ENCODE measurements at places on chromosomes 16 and 17.

- DNase-seq: no peak
These were observed 4.3 kb downstream of the PER1 start for GRCh38 chr17:8147805-8148404.

DNA sequence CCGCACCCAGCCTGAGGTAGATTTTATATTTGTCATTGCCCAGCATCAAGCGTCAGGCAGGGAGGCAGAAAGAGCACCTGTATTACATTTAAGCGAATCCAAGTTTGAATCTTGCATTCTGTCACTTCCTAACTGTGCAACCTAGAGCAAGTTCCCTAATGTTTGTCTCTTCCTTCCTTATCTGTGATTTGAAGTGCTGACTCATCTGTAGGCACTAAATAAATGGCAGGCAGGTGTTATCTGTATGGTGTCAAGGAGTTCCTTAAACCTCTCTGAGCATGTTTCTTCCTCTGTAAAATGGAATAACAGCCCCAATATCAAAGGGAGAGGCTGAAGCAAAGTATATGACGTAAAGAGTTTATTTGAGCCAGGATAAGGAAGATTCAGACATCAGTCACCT is 24.3 kb downstream of the GP2 start:
- DNase-seq: no peak

DNA sequence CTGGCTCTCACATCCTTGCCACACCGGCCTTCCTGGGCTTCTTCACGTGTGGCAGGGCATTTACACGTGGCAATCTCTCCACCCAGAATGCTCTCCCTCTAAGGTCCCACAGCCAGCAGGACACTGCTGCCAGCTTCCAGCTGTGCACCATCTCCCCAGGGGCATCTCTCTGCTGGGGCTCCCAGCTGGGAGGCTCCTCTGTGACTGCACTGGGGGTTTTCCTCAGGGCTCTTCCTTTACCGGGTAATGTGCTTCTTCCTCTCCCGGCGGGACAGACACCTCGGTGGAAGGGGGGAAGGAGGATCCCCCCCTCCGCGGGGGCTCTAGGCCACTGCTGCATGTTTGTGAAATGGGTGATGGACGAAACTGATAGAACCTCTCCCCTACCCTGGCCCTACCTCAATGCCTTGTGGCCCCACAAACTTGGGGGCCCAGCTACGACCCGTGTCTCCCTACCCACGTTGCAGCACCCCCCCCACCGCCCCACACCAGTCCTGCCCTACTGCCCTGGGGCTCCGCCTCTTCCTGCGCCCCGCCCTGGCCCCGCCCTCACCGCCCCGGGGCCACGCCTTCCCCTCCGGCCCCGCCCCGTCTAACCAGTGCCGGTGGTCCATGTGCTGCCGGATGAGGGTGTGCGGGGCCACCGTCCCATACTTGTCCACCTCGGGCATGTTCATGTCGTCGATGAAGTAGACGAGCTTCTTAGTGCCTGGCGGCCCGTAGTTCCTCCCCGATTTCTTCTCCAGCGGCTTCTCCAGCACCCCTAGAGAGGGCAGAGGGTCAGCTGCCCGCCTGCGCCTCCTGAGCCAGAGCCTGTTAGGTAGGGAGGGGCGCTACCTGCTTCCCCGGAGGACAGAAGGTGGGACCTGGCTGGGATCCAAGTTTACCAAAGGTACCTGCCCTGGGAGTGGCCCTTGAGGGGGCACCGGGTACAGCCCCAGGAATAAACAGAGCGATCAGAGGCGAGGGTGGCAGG is 92.6 kb downstream of the DNAH17 start:
- peak; percentile 70 for DNase-seq

GRCh38 chr17:12320286-12320685 is 299.6 kb downstream of the MAP2K4 start:
- DNase-seq: no peak

GRCh38 chr17:33438139-33438538 is 145.0 kb upstream of the ASIC2 start:
- DNase-seq: no peak

DNA sequence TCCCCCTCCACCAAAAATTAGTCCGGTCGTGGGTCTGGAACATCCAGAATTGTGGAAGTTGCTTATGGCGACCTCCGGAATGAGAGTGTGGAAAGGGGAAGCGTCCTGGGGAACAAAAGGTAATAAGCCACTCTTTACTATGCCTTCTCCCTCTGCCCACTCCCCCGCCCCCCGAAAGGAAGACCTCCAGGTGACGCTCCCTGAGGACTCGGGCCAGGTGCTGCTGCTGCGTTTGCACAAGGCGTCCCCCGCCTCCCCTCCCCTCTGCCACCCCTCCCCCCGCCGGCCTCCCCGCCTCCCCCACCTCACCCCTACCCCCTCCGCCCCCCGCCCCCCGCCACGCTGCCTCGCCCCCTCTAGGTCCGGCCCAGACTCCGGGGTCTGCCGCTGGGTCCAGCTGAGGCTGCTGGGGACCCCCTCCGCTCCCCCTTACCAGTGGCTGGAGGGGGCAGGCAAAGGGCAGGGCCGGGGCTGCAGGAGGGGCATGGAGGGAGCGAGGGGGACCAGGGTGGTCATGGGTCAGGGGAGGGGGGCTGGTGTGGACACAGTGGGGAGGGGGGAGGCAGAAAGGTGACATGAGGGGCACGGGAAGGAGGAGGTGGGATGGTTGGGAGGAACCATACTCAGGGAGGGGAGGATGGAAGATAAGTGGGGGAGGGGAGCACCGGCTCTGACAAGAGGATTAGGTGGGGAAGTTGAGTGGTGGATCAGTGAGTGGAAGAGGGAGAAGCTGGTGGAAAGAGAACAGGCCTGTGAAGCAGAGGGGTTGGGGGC is 23.6 kb downstream of the ALOX12B start:
- no peak for DNase-seq

DNA sequence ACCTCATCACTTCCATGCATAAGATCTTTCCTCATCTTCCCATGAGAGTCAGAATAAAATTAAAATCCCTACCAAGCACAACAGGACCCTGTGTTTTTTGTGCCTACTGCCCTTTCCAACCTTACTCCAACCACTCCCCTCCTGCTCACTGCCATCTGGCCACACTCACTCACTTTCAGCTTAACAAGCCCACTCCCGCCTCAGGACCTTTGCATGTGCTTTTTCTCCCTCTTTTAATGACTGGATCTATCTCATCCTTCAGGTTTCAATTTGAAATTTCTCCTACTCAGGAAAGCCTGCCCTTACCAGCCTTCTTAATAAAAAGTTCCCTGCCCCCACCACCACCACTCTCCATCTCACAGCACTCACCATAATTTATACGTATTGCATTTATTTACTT is 14.7 kb downstream of the C17orf67 start:
- no peak for DNase-seq

GRCh38 chr16:21685034-21685455 is 21.3 kb downstream of the OTOA start:
- no peak for DNase-seq

DNA sequence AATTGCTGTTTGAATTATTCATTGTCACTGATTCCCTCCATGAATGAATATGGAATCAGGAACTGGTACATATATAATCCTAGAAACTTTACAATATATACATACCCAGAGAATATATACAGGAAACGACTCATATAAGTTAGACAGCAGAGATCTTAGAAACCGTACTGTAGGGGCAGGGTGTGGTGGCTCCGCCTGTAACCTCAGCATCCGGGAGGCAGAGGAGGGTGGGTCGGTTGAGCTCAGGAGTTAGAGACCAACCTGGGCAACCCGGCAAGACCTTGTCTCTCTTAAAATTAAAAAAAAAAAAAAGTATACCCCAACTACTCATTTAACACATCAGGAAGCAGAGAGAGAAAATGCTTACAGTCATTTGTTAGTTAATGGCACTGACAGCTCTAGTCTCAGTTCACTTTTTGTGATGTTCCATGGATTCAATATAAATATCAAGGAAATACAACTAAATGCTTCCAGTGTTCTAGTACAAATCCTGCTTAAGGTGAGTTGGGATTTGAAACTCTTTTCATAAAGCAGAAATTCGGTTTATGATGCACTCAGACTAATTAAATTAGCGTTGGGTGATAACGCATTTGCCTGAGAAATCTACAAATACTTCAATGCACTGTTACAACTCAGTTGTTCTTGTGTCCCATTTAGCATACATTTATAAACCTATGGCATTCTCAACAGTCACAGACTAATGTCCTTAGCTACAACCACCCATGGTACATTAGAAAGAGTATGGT is 5.6 kb downstream of the GLG1 start:
- DNase-seq: peak; percentile 54

DNA sequence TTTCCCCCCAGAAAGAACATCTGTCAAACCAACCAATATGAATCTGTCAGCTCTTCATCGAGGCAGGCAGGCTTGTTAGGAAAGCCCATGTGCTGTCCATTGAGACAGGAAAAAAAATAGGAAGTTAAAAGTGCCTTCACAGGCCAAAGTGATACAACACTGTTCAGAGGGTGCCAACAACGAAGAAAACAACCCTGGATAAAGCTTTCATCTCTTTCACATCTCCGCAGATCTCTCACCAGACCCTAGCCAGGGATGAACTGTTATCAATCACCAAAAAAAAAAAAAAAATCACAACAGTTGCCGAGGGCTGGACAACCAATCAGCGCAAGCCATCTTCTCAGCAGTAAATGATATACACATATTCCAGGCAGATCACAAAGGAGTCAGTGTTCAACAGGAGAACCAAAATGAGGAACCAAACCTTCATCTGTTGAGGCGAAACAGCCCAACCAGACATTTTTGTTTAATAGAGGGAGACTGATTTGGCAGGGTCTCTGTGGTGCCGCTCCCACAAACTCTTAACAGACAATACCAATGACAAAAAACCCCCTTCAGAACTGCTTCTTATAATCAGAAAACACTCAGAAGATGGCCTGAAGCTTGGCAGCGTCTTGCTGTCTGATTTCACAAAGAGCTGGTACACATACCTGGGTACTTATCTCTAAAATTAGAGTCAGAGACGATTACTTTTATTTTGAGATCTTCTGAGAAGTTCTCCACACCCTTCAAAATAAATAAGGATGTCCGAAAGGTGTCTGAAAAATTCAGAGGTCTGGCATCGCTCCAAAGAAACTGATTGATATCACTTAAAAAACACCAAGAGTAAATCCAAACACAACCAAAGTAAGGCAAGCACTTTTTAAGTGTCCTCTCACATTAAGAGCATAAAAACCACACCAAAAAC is 1.8 kb downstream of the MAP3K14 start:
- DNase-seq: no peak

DNA sequence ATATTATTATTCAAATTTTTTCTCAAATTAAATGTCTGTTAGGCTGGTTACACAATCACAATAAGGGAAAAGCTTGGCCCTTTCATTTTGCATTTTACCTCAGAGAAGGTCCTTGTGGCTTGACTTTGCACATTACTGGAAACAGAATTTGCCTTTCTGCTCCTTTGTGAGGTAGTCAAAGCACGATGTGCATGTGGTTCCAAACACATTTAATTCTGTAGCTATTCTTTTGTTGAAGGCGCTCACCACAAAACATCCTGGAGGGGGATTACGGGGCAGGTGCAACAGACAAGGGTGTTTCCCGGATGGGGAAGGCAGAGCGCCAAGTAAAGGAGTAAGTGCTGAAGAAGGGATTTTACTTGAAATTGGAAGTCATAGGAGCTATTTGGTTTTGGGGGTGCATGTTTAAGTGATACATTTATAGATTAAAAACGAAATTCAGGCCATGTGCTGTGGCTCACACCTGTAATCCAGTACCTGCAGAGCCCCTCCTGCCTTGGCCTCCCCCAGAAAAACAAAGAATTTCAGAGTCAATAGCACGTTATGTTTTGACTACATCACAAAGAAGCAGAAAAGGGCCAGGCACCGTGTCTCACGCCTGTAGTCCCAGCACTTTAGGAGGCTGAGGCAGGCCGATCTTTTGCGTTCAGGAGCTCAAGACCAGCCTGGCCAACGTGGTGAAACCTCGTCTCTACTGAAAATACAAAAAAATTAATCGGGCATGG is 31.2 kb upstream of the TENT4B start:
- peak; percentile 28 for DNase-seq

DNA sequence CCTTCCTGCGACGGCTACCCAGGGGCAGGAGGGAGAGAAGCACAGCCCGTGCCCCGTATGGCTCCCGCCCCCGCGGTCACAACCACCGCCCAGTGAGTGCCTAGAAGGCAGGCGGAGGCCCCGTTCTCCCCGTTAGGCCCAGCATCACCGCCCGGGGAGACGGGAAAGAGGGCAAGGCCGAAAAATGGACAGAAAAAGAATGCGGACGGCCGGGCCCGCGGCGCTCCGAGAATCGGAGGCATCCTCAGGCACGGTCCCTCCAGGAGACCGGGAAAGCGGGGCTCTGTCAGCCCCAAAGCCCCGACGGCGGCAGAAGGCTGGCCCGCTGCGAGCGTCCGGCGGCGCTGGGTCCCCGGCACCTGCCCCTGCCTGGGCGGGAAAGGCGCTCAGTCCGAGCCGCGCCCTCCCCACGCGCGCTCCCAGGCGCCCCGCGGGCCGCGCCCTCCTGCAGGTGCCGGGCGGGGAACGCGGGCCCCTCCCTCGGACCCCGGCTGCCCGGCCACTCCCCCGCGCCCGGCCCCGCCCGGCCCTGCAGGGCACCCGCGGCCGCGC is 407 bp downstream of the MCRIP1 start:
- DNase-seq: peak; percentile 60

DNA sequence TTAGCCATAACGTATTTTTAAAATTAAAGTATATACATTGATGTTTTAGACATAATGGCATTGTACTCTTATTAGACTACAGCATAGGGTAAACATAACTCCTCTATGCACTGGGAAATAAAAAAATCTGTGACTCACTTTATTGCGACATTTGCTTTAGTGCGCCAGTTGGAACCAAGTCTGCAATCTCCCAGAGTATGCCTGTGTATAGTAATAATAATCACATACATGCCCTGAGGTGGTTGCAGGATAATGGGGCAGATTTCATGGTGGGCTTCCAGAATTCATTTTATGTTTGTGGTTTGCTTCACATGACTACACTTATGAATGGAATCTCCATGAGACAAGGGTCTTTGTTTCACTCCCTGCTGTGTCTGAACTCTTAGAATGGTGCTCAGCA is 66.9 kb upstream of the N4BP1 start:
- no peak for DNase-seq

DNA sequence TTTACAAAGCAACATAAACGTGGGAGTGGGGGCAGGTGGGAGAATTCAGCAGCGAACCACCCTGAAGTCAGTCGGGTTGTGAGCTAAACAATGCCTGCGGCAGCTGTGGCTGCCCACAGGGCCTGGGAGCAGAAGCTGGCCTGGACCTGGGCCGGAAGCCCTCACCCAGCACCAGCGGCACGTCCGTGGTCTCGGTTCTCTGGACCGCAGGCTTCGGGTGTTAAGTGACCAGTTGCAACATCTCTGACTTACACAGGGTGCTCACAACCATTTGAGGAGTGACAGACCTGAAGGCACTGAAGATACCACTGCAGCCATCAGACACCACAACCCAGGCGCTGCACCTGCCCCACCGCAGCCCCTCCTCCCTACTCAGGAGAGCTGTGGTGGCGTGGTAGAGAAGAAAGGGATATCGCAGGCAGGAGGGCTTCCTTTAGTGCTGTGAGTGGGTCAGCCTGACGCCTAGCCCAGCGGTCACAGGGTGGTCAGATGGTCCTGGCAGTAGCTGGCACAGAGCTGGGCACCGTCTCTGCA is 33.8 kb downstream of the CBFA2T3 start:
- DNase-seq: no peak
